ENCODE measurements at places on chromosomes 6 and 20.

- no peak for DNase-seq
Measured at GRCh38 chr6:22614547-22614946, 45.2 kb downstream of the HDGFL1 start.

DNA sequence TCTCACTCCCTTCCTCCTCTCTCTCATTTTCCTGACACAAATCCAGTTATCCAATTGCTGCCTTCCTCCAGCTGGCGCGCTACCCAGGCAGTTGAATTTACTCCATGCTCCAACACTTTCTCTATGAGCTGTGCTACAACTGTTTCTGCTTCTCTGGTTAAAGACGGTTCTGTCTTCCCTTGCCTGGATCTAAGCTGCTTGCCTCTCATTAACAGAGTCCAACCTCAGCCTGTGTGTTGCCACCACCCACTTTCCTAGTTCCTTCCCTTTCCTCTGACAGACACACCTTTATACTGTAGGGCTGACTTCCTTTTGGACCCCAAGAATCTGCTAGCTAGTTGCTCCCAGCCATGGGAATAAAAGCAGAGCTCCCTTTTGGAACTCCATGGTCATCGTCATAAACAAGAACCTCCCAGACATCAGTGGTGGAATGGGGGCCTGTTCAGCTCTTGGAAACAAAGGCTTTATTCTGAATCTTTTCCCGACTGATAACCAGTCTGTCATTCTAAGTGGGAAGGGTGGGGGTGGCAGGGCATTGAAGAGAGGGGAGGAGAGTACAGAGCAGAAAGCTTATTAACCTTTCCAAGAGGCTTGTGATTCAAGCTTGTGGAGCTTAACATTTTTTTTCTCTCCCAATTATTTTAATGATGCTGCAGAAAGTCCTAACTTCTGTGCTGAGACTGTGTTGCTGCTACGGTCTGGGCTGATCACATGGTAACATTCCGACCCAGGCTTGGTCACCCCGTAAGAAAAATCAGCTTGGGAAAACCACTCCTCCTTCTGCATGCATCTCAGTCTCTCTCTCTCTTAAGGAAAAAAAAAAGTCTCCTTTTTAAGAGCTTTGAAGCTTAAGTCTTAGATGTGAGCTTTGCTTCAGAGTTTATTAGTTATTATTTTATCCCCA, 31.3 kb upstream of the BMP2 start:
- no peak for DNase-seq

- no peak for DNase-seq
Measured at GRCh38 chr6:154430481-154430919, 73.9 kb upstream of the IPCEF1 start.

GRCh38 chr20:63831646-63831992, 555 bp upstream of the ZBTB46 start:
- no peak for DNase-seq

GRCh38 chr6:31460361-31461025, 37.5 kb upstream of the MICB start:
- DNase-seq: no peak

- no peak for DNase-seq
Measured at GRCh38 chr6:122548281-122548680, 61.9 kb upstream of the PKIB start.

DNA sequence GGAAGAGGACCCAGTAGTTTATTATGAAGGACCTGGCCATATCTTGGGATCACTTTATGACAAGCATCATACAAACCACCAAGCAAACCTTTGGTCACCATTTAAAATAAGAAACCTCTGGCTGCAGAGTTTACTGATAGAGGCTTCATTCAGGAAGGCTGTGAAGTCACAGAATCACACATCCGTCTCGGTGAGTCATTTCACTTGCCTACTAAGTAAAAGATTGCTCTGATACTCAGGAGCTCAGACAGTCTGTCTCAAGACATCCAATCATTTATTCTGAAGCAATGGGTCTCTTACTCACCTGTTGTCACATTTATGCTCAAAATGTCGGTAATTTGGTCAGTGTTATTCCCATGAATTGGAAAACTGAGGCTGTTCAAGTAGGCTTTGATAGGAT, 33.7 kb downstream of the ADGRF5 start:
- DNase-seq: no peak

- DNase-seq: no peak
Measured at GRCh38 chr6:90178384-90178855, 118.2 kb downstream of the BACH2 start.
